ENCODE measurements at places on chromosomes 5 and 9.

DNA sequence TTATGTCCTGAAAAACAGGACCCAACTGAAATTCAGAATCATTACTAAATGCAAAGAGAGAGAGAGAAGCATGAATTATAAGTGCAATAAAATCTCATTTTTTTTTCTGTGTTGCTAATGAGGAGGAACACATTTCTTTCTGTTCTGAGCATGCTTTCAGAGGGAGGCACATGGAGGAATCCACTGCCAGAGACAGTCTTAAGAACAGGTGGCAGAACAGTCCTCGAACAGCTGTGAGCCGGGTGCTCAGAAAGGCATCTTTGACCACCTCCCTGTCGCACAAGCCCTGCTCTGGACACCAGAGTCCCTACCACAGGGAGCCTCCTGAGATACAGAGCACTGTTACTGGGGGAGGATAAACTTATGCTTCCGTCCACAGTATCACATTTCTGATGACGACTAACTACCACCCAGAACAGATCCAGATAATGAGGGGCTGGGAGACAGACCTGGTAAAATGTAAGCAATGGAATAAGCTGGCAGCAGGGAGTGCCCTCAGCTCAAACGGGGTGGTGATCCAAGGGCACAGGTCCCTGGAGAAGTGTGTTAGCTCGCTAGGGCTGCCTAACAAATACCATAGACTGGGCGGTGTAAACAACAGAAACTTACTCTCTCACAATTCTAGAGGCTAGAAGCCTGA is 134.0 kb downstream of the SLC1A3 start:
- DNase-seq: no peak

DNA sequence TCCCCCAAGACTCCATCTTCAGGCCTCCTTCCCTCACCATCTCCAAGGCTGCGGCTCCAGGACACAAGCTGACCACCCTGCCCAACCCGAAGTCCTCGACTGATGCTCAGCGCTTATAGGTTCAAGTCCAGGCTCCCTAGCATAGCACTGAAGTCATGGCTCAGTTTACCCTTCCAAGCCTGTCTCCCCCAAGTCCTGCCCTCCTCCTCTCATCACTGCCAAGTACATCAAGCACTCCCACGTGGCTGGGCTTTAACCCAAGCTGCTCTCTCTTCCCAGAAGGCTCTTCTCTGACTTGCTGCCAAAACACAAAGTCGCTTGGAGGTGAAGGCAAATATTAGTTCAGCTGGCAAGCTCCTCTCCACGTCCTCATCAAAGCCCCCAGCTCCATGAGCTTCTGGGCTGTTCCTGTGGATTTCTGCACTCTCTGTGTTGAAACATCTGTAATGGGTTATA is 22.1 kb upstream of the MARCHF6 start:
- no peak for DNase-seq

DNA sequence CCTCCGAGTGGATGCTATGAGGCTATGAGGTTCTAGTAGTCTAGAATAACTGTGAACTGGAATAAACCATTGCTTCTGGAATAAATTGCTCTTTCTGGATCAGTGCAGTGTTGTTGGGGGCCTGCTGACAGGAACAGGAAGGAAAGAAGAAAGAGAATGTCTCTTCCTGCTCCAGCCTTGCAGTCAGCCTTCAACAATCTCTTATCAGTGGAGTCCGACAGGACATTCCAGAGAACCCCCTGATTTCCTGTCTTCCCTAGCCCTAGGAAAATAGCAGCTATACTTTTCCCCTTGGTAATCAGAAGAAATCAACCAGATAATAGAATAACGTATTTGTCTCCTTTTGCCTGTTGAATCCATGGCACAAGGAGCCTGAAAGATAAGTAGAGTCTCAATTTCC is 55.4 kb downstream of the WDR36 start:
- no peak for DNase-seq

DNA sequence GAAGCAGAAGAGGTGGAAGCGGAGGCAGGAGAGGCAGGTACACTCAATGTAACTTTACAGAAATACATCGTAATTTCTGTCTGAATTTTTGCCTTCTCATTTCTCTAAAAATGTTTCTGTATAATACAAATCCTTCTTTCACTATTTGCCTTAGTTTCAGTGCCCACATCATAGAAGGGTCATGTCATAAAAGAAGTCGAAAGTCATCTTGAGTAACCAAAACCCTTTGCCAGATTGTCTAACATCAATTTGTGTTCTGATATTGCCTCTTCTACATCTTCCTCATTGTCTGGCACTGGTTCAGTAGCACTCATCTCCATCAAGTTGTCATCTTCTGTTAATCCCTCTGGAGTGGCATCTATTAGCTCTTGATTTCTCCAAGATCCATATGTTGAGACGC is 6.2 kb upstream of the CYFIP2 start:
- DNase-seq: no peak

- no peak for DNase-seq
These were observed 110.4 kb upstream of the IFNK start for GRCh38 chr9:27413511-27414219.

GRCh38 chr9:34507966-34508365 is 14.8 kb downstream of the ENHO start:
- no peak for DNase-seq

DNA sequence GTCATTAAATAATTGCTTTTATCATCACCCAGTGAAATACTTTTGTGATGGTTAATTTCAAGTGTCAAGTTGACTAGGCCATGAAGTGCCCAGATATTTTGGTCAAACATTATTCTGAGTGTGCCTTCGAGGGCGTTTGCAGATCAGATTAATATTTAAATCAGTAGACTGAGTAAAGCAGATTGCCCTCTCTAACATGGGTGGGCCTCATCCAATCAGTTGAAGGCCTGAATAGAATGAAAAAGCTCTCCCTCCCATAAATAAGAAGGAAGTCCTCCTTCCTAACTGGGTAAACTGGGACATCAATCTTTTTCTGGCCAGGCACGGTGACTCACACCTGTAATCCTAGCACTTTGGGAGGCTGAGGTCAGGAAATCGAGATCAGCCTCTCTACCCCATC is 12.4 kb upstream of the FGF10 start:
- DNase-seq: no peak

DNA sequence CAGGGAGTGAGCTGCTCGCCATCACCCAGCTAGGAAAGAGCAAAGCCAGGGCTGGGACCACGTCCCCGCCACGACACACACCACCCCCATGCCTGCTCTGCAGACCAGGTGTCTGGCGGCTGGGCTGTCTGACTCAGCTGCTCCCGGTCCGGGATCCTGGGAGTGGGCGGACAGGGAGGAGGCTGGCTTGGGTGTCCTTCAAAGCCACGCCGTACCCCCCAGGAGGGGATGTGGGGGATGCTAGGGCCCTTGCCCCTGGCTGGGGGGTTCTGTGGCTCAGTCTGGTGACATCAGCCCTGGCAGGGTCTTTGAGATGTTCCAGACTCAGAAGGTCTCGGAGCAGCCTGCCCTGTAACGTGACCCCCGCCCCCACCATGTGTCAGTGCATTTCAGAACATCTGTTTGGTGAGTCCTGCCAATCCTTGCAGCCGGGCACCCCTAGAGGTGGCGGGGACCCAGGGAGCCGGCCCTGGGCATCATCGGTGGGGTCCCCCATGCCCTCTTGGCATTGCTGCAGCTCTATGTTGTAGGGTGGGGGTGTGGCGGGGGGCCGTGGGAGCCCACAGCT is 62.3 kb downstream of the HMCN2 start:
- DNase-seq: no peak

GRCh38 chr9:83649080-83649479 is 26.1 kb downstream of the IDNK start:
- peak; percentile 60 for DNase-seq

DNA sequence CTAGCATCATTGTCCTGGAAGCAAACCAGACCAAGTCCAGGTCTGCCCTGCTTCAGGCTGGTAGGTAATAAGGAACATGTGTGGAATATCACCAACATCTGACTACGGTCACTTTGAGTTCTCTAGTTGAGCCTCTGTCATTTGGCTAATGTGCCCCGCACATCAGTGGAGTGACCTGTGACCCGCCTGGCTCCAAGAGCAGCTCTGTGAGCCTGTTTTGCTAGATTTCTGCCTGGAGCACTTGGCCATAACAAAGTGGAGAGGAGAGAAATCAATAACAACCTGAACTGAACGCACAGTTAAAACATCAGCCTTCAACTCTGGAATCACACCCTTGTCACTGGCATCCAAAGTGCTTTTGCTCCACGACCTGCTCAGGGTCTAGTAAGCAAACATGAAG is 115.7 kb downstream of the PPP2R2B start:
- DNase-seq: no peak

- DNase-seq: no peak
These were observed 107.4 kb downstream of the JAKMIP2 start for GRCh38 chr5:147675168-147675567.

GRCh38 chr5:178063277-178063676 is 50.1 kb upstream of the N4BP3 start:
- DNase-seq: no peak
